Left renal cortex interstitium (tissue), 4 donors: ENCODE measurements at places on chromosomes 3 and 15. TPM values are rescaled to one million over a fixed set of nuclear protein-coding genes. Genes with fewer than 3 reads are reported as not detected.

GRCh38 chr3:124347418-124347817 is 355.5 kb upstream of the ROPN1 start:
- no peak for DNase-seq

DNA sequence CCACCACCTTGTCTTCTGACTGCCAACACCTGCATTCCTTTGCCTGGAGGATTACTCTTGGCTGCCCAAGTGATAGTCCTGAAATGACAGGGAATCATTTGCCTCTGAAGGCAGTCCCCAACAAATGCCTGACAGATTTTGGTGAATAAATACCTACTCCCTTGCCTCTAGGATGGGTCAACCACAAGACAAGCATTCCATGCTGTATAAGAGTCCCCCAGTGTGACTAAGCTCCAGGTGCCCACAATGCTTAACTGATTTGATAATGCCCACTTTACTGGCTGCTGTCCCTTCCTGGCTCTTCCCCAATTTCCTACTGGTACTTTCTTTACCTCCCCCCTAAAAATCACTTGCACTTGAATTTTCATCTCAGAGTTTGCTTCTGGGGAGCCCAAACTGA is 14.8 kb downstream of the THRB start:
- no peak for DNase-seq

- DNase-seq, result no peak
Observed at GRCh38 chr3:124261306-124261705, 269.4 kb upstream of the ROPN1 start.

DNA sequence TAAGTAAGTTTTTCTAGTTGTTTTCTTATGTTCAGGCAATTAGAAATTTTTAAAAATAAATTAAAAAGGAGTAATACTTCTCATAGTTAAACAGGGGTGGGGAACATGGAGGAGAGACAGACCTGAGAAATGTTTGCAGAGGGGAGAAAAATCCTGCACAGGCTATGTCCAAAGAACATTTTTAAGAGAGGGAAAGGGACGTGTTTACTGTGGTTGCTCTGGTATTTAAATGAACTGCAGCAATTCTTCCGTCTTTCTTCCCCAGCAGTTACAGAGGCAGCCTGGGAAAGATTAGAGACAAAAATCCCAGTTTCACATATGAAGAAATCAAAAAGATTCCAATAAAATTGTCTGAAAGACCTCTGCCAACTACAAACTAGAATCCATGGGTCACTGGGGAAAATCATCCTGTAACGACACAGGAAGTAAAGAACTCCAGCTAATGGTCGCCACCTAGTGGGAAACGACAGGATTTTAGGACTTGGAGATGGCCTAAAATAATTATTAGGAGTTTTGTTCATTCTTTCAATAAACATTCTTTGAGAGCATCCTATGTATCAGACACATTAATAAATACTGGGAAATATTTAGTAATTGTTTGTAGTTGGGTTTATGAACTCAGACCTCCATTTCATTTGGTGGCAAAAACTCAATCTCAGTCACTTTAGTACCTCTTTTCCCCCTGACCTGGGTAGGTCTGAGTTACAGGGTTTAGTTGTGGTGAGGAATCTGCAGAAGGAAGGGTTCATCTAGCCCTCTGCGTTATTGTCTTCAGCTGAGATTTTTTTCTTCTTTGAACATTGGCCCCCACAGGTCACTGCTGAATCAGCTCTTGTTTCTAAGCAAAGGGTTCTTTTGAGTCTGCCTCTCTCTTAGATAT is 69.9 kb upstream of the GOLIM4 start:
- peak; percentile 34 for DNase-seq

DNA sequence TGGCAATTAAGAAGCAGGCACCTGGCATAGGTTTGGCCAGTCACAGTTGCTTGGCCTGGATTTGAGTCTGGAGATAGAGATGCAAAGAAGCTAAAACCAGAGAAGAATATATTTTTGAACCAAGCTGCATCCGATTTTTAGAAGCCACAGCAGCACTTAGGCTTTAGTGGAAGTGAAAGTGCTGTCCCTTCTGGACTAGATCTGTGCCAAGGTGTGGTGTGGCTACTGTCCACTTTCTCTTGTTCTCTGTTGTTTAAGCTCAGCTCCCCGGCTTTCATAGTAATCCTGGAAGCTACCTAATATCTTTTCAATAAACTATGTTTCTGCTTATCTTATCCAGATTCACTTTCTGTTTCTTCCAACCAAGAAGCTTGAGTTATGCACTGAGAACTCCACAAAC is 183.4 kb upstream of the THRB start:
- DNase-seq, result no peak

- DNase-seq, result no peak
Observed at GRCh38 chr15:92492551-92493115, 99.0 kb downstream of the ST8SIA2 start.

DNA sequence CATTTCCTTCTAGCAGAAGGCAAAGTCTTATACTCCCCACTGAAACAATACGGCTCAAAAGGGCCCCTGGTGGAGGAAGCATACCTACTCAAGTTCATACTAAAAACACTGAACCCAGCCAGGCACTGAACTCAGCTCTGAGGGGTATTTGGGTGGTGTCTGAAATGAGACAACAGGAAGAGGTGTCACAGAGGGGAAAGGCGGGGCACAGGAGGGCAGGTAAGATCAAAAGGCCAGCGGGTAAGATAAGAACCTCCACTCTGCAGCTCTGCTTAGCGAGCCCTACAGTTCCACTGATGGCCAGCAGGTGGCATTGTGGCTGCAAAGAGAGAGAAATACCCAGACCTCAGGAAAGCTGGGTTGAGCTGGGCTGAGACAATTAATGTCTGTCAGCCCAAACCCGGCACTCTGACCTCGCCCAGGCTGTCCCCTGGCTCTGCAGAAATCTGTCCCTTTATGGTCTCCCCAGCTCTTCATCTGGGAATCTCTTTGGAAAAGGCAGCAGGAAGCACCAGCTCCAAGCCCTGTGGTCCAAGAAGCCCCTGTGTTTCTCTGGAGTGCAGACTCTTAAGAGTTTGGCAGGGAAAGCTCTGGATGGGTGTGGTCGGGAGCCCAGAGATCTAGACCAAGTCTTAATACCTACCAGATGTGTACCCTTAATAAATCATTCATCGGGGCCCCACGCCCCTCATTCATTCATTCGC is 8.4 kb downstream of the MFGE8 start:
- DNase-seq, result no peak

DNA sequence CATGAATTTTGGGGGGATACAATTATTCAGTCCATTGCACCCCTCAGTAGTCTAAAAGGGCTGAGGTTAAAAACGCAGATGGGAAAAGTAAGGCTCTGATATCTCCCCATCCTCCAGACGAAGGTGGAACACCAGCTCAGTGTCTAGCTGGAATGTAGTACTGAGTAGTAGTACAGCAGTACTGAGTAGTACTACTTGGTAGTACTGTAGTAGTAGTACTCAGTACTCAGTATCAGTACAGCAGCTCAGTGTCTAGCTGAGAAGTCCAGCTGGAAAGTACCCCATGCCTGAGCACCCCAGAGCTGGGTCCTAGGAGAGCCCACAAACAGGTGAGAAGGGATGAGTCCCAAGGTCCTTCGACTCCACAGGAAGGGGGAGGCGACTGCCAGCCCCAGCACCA is 148.7 kb downstream of the XXYLT1 start:
- no peak for DNase-seq

- no peak for DNase-seq
Observed at GRCh38 chr3:186365202-186365974, 3.4 kb upstream of the DGKG start.

DNA sequence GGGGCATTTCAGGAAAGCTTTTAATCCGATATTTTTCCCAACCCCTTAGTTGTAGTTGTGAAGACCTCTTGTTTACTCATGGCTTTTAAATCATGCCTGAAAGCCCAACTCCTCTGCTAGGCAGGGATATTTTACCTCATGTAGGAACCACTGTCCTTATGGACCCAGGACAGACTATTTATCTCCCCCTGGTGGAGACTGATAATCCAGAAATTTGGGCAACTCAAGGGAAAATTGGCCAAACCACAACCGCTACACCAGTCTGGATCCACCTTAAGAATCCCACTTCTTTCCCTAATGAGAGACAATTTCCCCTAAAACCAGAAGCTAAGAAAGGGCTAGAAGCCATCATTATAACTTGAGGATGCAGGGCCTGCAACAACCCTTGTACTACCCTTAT is 248.1 kb upstream of the STAC start:
- no peak for DNase-seq

GRCh38 chr15:56608140-56608778 is 125.0 kb downstream of the ZNF280D start:
- DNase-seq, result no peak

DNA sequence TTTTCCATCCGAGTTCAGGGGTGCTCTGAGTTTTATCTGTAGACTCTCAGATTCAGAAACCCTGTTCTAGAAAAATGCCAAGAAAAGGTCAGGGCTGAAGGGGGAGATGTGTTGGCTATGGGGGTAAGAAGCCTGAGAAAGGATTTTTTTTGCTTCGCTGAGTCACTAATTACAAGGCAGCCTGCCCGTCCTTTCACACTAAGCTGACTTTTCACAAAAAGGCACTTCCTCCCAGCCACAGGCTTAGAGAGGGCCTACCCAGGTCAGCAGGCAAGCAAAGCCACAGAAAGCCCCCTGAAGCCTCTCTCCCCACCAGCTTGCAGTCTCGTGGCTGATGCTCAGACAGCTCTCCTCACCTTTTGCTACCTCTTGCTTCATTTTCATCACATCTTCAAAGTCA is 192.6 kb upstream of the PRICKLE2 start:
- no peak for DNase-seq

DNA sequence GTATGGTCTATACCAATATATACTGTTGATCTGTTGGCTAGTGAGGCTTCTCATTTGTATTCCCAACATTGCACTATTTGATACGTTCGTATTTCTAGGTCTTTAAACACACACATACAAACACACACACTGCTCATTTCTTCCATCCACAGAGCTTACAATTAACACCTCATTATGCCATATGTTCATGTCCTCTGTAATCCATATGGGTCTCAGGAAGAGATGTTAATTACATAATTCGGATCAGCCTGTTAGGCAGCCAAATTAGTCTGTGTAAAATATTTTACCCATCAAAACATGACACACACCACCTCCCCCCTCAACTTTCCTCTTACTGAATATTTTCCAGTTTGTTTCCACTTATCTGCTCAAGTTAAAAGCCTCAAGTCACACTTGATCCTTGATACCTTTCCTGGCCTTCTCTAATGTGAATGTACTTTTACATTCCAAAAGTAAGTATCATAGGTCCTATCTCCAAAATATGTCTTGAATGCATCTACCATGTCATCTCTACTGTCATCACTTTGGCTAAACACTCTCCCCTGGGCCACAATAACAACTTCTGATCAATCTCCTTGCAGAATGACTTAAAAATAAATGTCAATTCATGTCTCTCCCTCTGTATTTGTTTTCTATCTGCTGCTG is 28.2 kb downstream of the EOGT start:
- no peak for DNase-seq

DNA sequence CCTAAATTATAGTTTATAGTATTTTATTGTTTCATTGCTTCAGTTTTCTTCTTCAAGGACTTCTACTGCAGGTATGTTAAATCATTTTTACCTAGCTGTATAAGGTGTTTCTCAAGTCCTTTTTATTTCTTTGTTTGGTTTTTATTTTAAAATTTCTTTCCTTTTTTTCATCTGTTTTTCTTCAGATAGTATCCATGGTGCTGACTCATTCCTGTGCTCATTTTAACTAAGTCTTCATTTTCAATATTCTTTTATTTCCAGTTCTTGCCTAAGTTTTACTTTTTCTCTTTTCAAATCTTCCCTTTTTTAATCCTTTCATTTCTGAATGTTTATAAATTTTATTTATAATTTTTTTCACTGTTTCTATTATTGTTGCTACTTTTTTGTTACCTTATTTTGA is 42.3 kb upstream of the STIMATE start:
- DNase-seq, result no peak

GRCh38 chr15:90957031-90957790 is 2.5 kb downstream of the RCCD1 start:
- no peak for DNase-seq

XYLB gene
- polyA plus RNA-seq, result 14.4 TPM

CIB2 gene
- polyA plus RNA-seq, result 32.6 TPM

RHOA gene
- polyA plus RNA-seq, result 505 TPM

DAZL gene
- not detected for polyA plus RNA-seq

SGO1 gene
- polyA plus RNA-seq, result 8.3 TPM

SLC28A2 gene
- 0.29 TPM for polyA plus RNA-seq
